ENCODE measurements at places on chromosomes 12 and 14.
A peak's percentile ranks its signal among the peaks of the same experiment; 100 is the strongest.

DNA sequence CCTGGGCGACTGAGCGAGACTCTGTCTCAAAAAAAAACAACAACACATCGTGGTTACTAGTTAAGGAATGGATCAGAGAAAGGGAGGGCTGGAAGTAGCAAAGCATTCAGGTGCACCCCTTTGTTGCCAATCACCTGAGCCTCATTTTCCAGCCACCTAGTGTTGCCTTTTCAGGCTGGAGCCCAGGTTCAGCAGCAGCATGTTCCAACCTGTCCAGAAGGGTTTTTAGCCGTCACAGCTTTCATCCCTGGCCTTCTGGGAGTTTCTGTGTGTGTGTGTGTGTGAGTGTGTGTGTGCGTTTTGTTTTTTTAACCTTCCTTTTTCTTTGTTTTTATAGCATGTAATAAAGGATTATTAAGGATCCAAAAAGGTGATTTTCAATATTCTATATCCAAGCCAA, 121.1 kb upstream of the ATF1 start:
- DNase-seq, result no peak

GRCh38 chr14:21874167-21874566, 200.5 kb upstream of the OR4E1 start:
- no peak for DNase-seq

GRCh38 chr12:27999521-27999920, 27.0 kb upstream of the PTHLH start:
- DNase-seq, result no peak

GRCh38 chr12:89326239-89327040, 25.9 kb downstream of the DUSP6 start:
- DNase-seq, result no peak

DNA sequence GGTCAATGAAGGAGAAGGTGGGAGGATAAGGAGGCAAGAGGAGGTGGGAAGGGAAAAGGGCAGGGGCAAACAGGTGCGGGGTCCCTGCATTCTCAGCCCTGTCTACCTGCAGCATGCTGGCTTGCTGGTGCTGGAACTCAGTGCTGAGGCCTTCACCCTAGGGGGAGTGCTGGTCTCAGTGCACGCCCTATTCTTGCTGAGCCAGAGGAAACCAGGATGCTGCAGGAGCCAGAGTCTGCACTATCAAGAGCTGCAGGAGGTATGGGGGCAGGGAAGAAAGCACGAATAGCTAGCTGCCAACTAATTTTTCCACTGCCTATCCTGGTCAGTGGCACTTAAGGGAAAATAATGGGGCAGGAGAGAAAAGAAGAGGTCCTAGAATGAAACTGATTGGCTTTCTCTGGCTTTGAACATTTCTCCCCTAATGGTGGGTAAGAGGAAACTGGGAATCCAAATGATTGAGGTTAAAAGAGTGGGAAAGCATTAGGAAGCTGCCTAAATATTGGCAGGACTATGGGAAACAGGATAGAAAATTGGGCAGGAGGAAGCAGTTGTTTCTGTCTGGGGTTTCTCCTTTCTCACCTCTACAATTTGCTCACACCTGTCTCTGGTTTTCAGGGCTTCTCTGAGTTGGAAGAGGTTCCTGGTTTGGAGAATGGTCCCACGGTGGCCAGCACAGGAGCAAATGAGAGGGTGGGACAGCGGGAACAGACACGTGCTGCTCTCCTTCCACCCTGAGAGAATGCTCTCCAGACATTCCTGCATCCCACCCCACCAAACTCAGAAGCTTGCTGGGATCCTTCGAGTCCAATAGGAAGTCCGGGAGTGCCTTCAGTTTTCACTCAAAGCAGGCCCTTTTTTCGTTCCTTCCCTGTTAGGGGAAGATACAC, 1.9 kb downstream of the TMEM253 start:
- no peak for DNase-seq

DNA sequence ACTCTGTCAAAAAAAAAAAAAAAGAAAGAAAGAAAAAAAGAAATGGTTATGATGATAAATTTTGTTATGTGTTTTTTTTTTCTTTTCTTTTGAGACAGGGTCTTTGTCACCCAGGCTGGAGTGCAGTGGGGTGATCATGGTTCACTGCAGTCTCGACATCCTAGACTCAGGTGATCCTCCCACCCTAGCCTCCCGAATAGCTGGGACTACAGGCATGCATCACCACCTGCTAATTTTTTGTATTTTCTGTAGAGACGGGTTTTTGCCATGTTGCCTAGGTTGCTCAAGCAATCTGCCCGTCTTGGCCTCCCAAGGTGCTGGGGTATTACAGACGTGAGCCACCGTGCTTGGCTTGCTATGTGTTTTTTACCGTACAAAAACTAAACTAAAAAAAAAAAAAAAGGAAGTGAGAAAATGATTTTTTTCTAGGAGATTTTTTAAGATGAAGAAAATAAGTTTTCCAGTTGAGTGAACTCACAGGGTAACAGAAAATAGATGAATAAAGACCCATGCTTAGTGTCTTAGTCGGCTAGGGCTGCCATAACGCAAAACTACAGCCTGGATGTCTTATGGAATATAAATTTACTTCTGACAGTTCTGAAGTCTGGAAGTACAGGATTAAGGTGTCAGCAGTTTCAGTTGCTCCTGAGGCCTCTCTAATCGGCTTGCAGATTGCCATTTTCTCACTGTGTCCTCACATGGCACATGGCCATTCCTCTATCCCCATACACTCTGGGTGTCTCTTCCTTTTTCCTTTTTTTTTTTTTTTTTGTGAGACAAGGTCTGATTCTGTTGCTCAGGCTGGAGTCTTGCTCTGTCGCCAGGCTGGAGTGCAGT, 13.2 kb upstream of the APOF start:
- DNase-seq, result no peak

DNA sequence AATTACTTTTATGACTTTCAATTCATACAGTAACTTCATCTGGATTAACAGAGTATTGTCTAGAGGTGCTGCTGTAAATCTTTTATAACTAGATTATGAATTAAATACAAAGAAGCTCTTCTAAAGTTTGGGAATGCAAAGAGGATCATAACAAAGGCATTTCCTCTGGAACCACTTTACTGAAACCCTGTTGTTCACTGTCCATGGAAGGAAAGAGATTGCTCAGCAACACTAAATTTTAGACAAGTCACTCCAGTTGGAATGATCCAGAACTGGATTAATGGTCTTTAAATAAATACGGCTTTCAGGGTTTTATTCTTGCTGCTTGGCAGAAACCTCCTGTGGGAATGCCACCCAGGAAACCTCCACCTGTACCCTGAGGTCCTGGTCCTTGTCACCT, 250.6 kb downstream of the KSR2 start:
- no peak for DNase-seq

GRCh38 chr12:54141431-54142113, 47.2 kb downstream of the SMUG1 start:
- DNase-seq, result no peak

- DNase-seq, result no peak
These were observed 7.3 kb downstream of the SPRYD3 start for GRCh38 chr12:53071591-53072551.

- no peak for DNase-seq
These were observed 29.2 kb downstream of the RPH3A start for GRCh38 chr12:112820796-112821195.

GRCh38 chr12:97493731-97494130, 31.1 kb downstream of the RMST start:
- no peak for DNase-seq

- no peak for DNase-seq
These were observed 18.4 kb upstream of the TRIP11 start for GRCh38 chr14:92058006-92058917.

- DNase-seq, result no peak
These were observed 12.7 kb upstream of the NOXRED1 start for GRCh38 chr14:77436042-77436441.

DNA sequence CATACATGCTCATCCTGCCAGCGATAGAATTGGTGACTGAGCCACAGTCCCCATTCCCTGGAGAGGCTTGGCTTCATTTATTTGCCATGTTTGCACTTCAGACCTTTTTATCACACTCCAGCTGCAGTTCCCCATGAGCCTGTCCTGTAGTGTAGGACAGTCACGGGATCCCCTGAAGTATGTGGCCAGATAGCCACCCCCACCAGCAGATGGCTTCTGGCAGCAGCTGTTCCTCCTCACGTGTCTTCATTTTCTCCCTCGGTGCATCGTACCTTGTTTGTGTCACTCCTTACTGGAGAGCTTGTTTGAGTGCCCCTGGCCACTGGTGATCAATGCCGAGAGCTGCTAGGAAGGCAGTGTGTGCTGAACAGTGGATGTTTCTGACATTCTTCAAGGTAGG, 40.2 kb downstream of the UBE3B start:
- peak; percentile 90 for DNase-seq

All from NCI-H510A (cell line).